ENCODE measurements at places on chromosomes 6 and 20. TPM values are rescaled to one million over a fixed set of nuclear protein-coding genes. Genes with fewer than 3 reads are reported as not detected.

PAX1 gene
- not detected for polyA plus RNA-seq

EMILIN3 gene
- 0.32 TPM for polyA plus RNA-seq

SLC52A3 gene
- polyA plus RNA-seq = 0.08 TPM

TBXT gene
- 0.04 TPM for polyA plus RNA-seq

ZSCAN31 gene
- 1.7 TPM for polyA plus RNA-seq

CFAP206 gene
- polyA plus RNA-seq = 0.20 TPM

SLC17A3 gene
- not detected for polyA plus RNA-seq

DNA sequence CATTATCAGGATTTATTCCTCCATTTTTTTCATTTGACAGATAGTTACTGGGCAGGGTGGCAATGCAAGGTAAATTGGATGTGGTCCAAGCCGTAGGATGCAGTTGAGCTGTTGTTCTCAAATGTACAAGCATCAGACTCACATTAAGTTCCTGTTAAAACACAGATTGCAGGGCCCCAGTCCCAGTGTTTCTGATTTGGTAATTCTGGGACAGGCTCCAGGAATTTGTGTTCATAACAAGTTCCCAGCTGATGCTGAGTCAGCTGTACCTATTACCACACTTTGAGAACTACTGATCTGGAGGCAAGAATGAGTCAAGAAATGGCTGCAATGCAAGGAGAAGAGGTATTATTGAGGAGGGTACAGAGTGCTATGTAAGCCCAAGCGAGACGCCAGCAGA is 11.7 kb downstream of the TMEM244 start:
- H3K36me3 ChIP-seq = no peaks in the 10 kb centered on the region
- no peaks in the 10 kb centered on the region for H3K4me1 ChIP-seq
- no peak for DNase-seq
- no peak overlapping the region for H3K4me3 ChIP-seq

- DNase-seq = peak; percentile 83
- H3K4me3 ChIP-seq = peak overlapping the region; percentile 97
- peak overlapping the region; percentile 93 for H3K27ac ChIP-seq
- H3K4me1 ChIP-seq = peaks cover 23% of the 10 kb centered on the region
These were observed 828 bp upstream of the DSTN start for GRCh38 chr20:17568972-17569521.

GRCh38 chr20:20447196-20447595 is 79.3 kb downstream of the INSM1 start:
- peaks cover 10% of the 10 kb centered on the region for H3K4me1 ChIP-seq
- no peak for DNase-seq
- no peaks in the 10 kb centered on the region for H3K27me3 ChIP-seq
- peaks cover 18% of the 10 kb centered on the region for H3K36me3 ChIP-seq
- H3K4me3 ChIP-seq = no peak overlapping the region

DNA sequence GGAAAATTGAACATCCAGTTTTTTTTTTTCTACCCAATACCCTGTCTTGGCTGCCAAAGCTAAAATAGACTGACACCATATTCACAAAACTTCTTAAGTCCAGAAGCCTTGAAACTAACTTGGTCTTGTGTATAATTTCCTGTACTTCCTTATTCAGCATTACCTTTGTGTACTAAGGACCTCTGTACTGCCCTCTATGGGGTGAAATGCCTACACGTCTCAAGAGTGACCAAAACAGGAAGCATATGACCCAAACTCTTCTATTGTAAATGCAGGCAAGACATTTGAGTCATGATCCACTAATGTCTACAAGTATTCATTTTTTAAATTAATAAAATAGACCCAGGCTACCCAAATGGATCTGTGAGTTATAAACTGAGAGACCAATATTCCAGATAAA is 50.4 kb downstream of the HMGCLL1 start:
- no peak overlapping the region for H3K27ac ChIP-seq
- H3K4me1 ChIP-seq = no peaks in the 10 kb centered on the region
- no peaks in the 10 kb centered on the region for H3K27me3 ChIP-seq
- no peaks in the 10 kb centered on the region for H3K36me3 ChIP-seq
- no peak for DNase-seq
- no peak overlapping the region for H3K4me3 ChIP-seq

DNA sequence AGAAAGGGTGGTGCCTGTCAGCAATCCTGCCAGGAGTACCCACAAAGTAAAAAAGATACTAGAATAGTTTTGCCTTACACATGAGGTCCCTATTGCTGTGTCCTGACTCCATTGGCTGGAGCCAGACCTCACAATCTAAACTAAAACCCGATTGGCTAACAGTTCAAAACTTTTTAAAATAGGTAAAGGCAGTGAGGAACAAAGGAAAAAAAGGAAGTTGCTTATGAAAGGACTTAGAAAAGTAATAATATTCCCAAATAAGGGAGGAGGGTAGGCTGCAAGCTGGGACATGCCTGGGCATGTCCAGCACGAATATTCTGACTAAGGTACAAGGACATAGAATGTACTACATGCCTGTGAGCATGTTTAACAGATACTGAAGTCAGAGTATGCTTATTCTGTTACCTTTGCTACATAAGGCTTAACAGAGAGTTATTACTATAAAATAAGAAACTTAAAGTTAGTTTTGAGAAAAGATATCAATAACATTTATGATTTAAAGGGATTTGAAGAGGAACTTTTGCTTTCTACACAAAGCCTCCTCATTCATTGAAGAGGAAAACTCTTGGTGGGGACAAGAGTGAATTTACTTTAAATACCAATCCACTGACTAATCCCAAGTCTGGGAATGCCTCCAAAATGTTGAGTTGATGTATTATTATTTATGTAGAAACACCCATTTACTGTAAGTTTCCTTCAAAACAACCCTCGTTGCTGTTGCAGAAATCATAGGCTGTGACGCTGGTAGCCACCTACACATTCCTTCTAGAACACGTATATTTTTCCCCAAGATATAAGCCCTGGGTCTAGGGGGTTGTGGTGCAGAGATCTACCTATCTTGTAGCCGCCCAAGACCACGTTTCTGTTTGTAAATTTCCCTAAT is 8.2 kb upstream of the MTHFD1L start:
- no peaks in the 10 kb centered on the region for H3K27me3 ChIP-seq
- peaks cover 4% of the 10 kb centered on the region for H3K4me1 ChIP-seq
- DNase-seq = no peak
- peaks cover 5% of the 10 kb centered on the region for H3K36me3 ChIP-seq
- H3K4me3 ChIP-seq = no peak overlapping the region

- DNase-seq = no peak
- no peak overlapping the region for H3K4me3 ChIP-seq
- peaks cover 4% of the 10 kb centered on the region for H3K36me3 ChIP-seq
These were observed 94.8 kb downstream of the MBOAT1 start for GRCh38 chr6:20117474-20117873.

- no peaks in the 10 kb centered on the region for H3K36me3 ChIP-seq
- no peak overlapping the region for H3K4me3 ChIP-seq
- no peak overlapping the region for H3K27ac ChIP-seq
- no peaks in the 10 kb centered on the region for H3K4me1 ChIP-seq
- DNase-seq = no peak
These were observed 185.2 kb downstream of the ALDH8A1 start for GRCh38 chr6:134764741-134765140.

GRCh38 chr20:57882451-57883161 is 172.8 kb upstream of the PMEPA1 start:
- no peak overlapping the region for H3K27ac ChIP-seq
- H3K4me1 ChIP-seq = no peaks in the 10 kb centered on the region
- H3K4me3 ChIP-seq = no peak overlapping the region
- no peak for DNase-seq
- H3K36me3 ChIP-seq = no peaks in the 10 kb centered on the region
- no peaks in the 10 kb centered on the region for H3K27me3 ChIP-seq

- H3K4me3 ChIP-seq = peak overlapping the region; percentile 25
- H3K27me3 ChIP-seq = no peaks in the 10 kb centered on the region
- peaks cover 6% of the 10 kb centered on the region for H3K4me1 ChIP-seq
- no peak overlapping the region for H3K27ac ChIP-seq
These were observed 76.6 kb upstream of the HSF2 start for GRCh38 chr6:122322824-122323223.

DNA sequence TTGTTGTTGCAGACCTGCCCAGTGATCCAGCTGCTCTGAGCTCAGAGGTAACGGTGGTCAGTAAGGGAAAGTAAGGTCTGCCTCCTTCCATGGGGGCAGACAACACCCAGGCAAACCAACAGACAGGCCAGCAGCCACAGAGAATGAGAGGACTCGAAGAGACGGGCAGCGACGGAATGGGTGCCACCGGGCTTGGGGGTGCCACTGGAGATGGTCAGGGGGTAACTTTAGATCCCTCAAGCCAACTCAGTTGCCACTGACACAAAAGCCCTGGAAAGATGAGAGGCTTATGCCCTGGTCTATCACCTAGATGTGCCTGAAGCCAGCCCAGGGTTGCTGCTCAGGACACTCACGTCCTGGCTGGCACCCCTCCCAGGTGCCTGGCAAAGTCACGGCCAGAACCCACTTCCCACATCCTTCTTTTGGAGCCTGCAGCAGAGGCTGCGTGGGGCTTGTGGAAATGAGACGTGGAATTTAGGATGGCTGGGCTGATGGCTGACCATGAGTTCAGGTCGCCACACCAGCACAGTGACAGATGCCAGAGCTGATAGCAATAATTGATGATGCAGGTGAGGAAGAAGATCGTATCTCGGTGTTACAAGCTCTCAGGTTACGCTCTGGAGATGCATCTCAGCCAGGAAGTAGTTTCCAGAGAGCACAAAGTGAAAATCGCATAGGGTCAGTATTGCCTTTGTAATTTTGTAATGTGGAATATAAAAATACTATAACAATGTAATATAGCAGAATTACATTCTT is 209.1 kb downstream of the SYNDIG1 start:
- DNase-seq = peak; percentile 58
- H3K27ac ChIP-seq = no peak overlapping the region
- no peaks in the 10 kb centered on the region for H3K4me1 ChIP-seq
- no peaks in the 10 kb centered on the region for H3K36me3 ChIP-seq
- H3K27me3 ChIP-seq = no peaks in the 10 kb centered on the region

DNA sequence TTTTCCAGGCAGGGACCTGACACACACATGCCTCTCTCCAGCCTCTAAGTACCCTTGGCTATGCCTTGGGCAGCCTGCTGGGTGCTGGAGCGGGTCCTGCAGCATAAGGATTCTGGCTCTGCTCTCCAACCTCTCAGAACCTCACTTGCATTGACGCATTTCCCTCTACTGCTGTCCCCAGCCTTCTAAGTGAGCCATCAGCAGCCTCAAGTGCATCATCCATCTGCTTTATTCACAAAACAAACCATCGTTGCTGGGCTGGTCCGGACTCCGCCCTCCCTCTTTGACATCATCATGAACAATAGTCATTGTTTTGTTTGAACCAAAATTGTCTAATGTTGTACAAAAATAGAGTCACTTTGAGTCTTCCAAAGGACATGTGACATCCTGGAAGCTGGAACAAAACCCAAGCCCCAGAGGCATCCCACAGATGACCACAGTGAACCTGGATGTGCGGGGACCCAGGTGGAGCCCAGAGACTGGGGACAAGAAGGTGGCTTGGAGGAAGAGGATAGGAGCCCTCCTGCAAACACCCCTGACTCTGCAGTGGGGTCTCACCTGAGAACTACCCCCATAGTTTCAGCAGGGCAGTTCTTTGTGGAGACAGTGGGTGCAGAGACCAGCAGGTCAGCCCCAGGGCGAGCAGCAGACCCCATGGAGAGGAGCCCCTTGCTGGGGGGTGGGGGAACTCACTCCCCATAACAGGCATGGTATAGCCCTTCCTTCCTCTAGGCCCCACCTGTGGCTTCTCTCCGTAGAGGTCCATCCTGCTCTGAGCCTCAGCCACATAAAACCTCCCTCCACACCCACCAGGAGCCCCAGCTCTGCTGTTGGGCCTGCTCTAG is 230.1 kb downstream of the SYNDIG1 start:
- H3K4me3 ChIP-seq = no peak overlapping the region
- no peaks in the 10 kb centered on the region for H3K27me3 ChIP-seq
- no peak overlapping the region for H3K27ac ChIP-seq

- no peak for DNase-seq
- no peaks in the 10 kb centered on the region for H3K36me3 ChIP-seq
- no peaks in the 10 kb centered on the region for H3K27me3 ChIP-seq
- no peak overlapping the region for H3K4me3 ChIP-seq
- H3K27ac ChIP-seq = no peak overlapping the region
- H3K4me1 ChIP-seq = no peaks in the 10 kb centered on the region
These were observed 332.9 kb downstream of the TFAP2A start for GRCh38 chr6:10081957-10082356.

DNA sequence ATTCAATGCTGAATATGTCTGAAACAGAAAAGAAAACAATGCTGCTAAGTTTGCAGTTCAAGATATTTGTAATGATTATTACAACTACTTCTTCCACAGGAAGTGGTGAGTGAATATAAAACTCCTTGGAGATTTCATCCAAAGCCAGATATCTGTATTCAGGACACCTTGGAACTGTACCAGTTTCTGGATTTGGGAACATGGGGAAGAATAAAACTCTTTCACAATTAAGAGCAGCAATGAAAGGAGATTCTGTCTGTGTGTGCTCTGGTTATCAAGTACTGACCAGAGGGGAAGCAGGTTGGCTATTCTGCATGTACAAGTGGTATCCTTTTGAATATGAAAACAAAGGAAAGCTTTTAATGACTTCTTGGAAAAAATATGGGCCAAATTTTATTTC is 21.1 kb downstream of the ELOVL2 start:
- H3K36me3 ChIP-seq = no peaks in the 10 kb centered on the region
- H3K4me1 ChIP-seq = no peaks in the 10 kb centered on the region
- no peak overlapping the region for H3K4me3 ChIP-seq

- DNase-seq = no peak
- H3K4me3 ChIP-seq = no peak overlapping the region
These were observed 20.5 kb downstream of the ID4 start for GRCh38 chr6:19857703-19858102.

GRCh38 chr20:49676581-49677291 is 36.9 kb downstream of the B4GALT5 start:
- H3K4me1 ChIP-seq = peaks cover 93% of the 10 kb centered on the region
- H3K27me3 ChIP-seq = no peaks in the 10 kb centered on the region
- H3K27ac ChIP-seq = peak overlapping the region; percentile 89
- no peaks in the 10 kb centered on the region for H3K36me3 ChIP-seq
- no peak for DNase-seq

GRCh38 chr6:29628419-29629281 is 4.3 kb downstream of the GABBR1 start:
- DNase-seq = peak; percentile 90
- peak overlapping the region; percentile 84 for H3K27ac ChIP-seq
- peaks cover 8% of the 10 kb centered on the region for H3K27me3 ChIP-seq
- no peaks in the 10 kb centered on the region for H3K36me3 ChIP-seq

Measured in spleen (tissue), 13 donors.